Psoas muscle (tissue), 8 donors: ENCODE measurements at places on chromosomes 2 and 18.

DNA sequence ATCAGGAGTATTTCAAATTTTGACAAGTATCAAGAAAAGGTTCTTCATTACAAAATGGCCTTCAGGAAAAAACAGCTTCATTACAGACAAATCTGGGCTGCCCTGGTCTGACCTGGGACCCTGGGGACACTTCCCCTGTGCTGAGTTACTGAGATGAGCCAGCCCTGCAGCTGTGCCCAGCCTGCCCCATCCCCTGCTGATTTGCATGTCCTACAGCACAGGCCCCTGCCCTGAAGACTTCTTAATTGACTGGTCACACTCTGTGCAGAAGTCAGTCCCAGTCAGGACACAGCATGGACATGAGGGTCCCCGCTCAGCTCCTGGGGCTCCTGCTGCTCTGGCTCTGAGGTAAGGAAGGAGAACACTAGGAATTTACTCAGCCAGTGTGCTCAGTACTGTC, 235.1 kb downstream of the ANKRD36B start:
- no peak overlapping the region for H3K27ac ChIP-seq
- H3K4me3 ChIP-seq = no peak overlapping the region
- DNase-seq = no peak

DNA sequence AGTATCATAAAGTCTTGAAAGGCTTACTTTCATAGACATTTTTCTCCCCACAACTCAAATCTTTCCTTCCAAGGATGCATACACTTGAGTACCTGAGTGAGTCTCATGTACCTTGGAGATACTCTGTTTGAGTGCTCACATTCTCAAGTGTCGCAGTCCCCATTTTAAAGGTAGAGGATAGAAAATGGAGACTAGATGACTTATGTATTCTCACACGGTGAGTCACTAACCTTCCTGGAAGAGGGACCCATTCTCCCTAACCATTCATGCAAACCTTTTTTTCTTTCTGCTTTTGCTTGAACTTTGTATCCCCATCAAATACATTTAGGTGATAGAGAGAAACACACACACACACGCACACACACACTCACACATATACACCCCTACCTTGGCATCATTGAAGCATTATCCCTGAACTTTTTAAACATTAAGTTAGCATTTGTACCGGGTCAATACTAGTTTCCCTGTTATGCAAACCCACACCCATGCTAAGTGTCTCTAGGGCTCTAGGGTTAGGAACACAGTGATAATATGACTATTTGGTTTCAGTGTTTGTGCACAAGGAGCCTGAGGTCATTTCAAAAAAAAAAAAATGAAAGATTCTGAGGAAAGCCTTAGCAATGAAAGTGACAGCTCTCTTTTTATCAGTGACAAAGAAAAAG, 236.2 kb downstream of the IKZF2 start:
- no peak for DNase-seq
- H3K27ac ChIP-seq = no peak overlapping the region
- H3K36me3 ChIP-seq = no peaks in the 10 kb centered on the region
- H3K4me1 ChIP-seq = no peaks in the 10 kb centered on the region
- H3K27me3 ChIP-seq = no peaks in the 10 kb centered on the region

DNA sequence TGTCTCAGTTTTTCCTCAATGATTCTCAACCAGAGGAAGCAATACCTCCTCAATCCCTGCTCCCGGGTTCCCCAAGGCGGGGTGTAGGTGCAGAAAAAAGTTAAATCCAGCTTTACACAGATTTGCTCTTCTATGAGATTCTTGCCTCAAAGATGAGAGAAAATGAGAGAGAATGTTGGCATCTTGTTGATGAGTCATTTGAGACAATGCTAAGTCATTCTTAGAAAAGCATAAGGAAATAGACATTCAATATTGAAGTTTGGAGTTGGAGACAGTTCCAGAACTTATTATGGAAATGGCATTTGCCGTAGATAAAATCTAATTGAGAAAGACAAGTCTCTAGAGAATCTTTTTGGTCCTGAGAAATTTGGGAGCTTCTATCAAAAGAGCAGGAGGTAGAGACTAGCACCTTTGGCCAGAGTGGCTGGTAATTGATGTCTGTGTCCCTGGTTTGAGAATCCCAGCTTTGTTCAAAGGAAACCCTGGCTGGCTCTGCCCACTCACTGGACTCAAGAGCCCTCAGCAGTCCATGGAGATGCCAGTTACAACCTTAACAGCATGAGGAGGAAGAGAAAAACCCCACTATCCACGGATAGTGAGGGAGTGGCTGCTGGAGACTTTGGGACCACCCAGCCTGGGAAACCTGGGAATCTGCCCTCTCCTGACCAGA, 181.2 kb downstream of the FAM124B start:
- H3K27me3 ChIP-seq = no peaks in the 10 kb centered on the region
- H3K36me3 ChIP-seq = no peaks in the 10 kb centered on the region
- no peak overlapping the region for H3K4me3 ChIP-seq

GRCh38 chr18:5868218-5868854, 27.0 kb downstream of the TMEM200C start:
- H3K4me1 ChIP-seq = no peaks in the 10 kb centered on the region
- H3K4me3 ChIP-seq = no peak overlapping the region
- H3K27me3 ChIP-seq = no peaks in the 10 kb centered on the region

DNA sequence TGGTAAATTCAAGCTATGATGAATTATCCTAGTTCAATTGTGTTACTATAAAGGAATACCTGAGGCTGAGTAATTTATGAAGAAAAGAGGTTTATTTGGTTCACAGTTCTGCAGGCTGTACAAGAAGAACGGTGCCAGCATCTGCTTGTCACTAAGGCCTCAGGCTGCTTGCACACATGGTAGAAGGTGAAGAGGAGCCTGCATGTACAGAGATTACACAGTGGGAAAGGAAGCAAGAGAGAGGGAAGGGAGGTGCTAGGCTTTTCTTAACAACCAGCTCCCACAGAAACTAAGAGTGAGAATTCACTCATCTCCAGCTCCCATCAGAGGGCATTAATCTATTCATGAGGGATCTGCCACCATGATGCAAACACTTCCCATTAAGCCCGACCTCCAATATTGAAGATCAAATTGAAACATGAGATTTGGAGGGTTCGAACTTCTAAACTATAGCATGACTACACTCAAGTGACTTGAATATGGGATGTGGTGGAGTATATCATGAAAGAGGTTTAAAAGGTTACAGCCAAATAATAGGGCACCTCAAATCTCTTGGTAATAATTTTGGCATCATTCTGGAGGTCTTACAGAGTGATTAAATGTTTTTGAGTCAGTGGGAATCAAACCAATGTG, 58.4 kb upstream of the ETAA1 start:
- no peaks in the 10 kb centered on the region for H3K27me3 ChIP-seq
- H3K4me1 ChIP-seq = no peaks in the 10 kb centered on the region
- DNase-seq = no peak
- no peaks in the 10 kb centered on the region for H3K36me3 ChIP-seq

DNA sequence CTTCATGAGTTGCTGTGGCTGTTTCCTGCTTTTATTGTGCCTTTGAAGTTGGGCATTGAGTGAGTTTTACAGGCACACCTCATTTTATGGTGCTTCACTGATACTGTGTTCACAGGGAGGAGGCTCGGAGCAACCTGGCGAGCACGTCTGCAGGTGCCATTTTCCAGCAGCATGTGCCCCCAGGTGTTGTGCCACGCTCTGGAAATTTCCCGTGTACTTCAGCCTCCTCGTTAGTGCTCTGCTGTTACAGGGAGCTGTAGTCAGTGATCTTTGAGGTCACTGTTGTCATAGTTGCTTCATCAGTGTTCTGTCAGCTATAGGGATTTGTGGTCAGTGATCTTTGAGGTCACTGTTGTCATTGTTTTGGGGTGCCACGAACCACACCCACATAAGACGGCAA, 20.1 kb downstream of the CTDP1 start:
- no peaks in the 10 kb centered on the region for H3K27me3 ChIP-seq
- H3K27ac ChIP-seq = peak overlapping the region; percentile 66
- H3K4me3 ChIP-seq = no peak overlapping the region

DNA sequence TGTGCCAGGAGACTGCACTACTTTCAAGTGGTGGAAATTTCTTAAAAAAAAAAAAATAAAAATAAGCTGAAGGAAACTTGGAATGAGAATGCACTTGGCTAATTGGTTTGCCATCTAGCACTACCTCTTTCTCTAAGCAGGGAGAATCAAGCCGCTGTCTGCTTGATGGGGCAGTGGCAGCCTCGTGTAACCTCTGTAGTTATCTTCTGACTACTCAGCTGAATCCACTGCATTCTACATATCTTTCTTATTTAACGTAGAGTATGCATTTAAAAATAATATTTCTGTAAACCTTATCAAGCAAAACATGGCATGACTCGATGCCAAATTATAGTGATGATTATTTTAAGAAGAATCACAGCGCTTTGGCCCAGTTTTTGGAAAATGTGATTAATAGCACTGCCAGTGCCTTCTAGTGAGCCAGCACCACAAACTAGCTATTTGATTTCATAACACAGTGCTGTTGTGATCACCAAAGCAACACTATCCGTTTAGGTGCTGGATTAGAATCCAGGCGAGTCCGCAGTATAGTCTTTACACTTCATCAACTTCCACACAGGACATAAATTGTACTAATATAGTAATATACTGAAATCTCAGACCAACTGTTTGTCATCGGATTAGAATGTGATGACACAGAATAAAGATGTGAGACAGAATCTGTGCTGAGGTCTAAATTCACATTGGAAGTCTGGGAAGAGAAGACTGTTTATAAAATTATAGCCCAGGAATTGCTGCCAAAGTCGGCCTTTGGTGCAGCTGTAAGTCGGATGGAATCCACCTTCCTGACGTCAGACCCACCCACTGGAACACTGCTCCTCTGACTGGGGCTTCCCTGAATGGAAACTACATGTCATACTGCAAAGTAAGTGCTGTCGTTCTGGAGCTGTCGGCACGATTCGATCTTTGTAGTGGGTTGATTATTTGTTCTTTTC, 136.5 kb upstream of the ETAA1 start:
- H3K27me3 ChIP-seq = no peaks in the 10 kb centered on the region
- peak; percentile 52 for DNase-seq
- H3K4me1 ChIP-seq = peaks cover 10% of the 10 kb centered on the region
- peak overlapping the region; percentile 67 for H3K27ac ChIP-seq
- peak overlapping the region; percentile 23 for H3K4me3 ChIP-seq

DNA sequence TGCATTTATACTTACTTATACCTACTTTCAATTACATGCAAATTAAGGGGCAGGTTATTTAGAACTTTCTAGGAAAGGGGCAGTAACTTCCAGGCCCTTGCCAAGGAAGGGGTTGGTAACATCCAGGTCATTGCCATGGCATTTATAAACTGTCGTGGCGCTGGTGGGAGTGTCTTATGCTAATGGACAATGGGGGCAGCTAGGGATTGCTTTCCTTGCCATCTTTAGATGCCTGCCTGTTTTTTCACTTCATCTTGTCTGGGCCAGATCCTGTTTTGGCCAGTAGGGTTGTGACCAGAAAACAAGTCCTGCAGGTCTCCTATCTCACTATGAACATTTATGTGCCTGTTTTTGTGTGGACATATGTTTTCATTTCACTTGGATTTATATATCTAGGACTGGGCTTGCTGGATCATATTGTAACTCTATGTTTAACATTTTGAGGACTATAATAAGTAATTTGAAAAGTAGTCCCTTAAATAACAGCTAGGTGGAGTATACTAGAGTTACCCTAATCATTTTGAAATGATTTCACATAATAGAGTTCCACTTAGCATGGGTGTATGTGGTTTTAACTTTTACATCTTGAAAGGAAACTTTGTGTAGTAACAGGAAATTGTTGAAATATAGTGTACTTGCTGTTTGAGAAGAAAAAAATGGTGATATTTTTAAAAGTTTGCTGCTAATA, 56.1 kb downstream of the LCLAT1 start:
- no peaks in the 10 kb centered on the region for H3K36me3 ChIP-seq
- H3K27me3 ChIP-seq = no peaks in the 10 kb centered on the region
- DNase-seq = no peak
- H3K4me3 ChIP-seq = no peak overlapping the region

- peaks cover 51% of the 10 kb centered on the region for H3K4me1 ChIP-seq
- H3K27me3 ChIP-seq = no peaks in the 10 kb centered on the region
- H3K27ac ChIP-seq = peak overlapping the region; percentile 53
- DNase-seq = no peak
Measured at GRCh38 chr2:233438573-233439147, 84.4 kb downstream of the DGKD start.

DNA sequence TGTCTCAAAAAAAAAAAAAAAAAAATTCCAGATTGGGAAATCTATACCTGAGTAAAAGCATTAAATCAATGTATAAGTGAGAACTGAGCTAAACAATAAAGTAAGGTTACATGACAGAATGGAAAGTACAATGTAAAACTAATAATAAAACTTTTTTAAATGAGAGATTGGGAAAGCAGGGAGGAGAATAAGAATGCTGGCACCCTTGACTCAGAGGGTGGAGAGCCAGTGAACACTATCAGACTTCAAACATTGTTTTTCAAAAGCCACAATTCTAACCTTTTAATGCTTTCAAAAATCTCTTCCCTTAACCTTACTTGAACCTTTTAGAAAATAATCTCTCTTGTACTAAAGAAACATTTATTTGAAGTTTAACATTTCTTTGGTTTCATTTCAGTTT, 63.5 kb downstream of the TBC1D8 start:
- H3K36me3 ChIP-seq = no peaks in the 10 kb centered on the region
- no peak for DNase-seq
- H3K27me3 ChIP-seq = no peaks in the 10 kb centered on the region
- H3K27ac ChIP-seq = no peak overlapping the region
- H3K4me1 ChIP-seq = no peaks in the 10 kb centered on the region

GRCh38 chr2:46548521-46549144, 69.3 kb downstream of the TMEM247 start:
- peaks cover 20% of the 10 kb centered on the region for H3K36me3 ChIP-seq
- no peak for DNase-seq
- no peaks in the 10 kb centered on the region for H3K27me3 ChIP-seq
- H3K4me3 ChIP-seq = peak overlapping the region; percentile 19
- H3K27ac ChIP-seq = peak overlapping the region; percentile 73
- peaks cover 88% of the 10 kb centered on the region for H3K4me1 ChIP-seq

- H3K4me3 ChIP-seq = no peak overlapping the region
- H3K36me3 ChIP-seq = no peaks in the 10 kb centered on the region
- H3K27me3 ChIP-seq = no peaks in the 10 kb centered on the region
- H3K27ac ChIP-seq = no peak overlapping the region
Measured at GRCh38 chr2:86243272-86243671, 44.0 kb downstream of the MRPL35 start.

DNA sequence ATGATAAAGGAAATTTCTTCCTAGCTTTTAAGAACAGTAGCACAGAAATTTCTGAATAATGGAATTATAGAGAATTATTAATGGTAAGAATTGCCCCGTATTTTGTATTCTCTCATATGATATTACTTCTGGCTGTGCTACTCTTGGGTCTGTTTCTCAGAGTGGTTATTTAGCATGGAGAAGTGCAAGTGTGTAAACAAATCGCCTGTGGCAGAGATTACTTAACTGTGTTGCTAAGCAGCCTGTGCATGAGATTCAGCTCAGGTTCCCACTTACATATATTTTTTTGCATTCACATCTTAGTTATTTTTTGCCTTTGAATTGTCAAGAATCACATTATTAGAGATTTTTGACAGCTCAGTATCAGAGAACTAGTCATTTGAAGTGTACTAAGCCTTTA, 80.1 kb upstream of the NFATC1 start:
- H3K4me3 ChIP-seq = no peak overlapping the region
- no peaks in the 10 kb centered on the region for H3K27me3 ChIP-seq
- H3K27ac ChIP-seq = no peak overlapping the region
- DNase-seq = no peak

GRCh38 chr2:45750001-45750400, 98.5 kb downstream of the PRKCE start:
- H3K4me3 ChIP-seq = no peak overlapping the region
- no peaks in the 10 kb centered on the region for H3K27me3 ChIP-seq
- H3K27ac ChIP-seq = no peak overlapping the region
- H3K36me3 ChIP-seq = no peaks in the 10 kb centered on the region
- DNase-seq = no peak
- peaks cover 12% of the 10 kb centered on the region for H3K4me1 ChIP-seq
